ENCODE measurements at places on chromosomes 6 and 20. TPM values are rescaled to one million over a fixed set of nuclear protein-coding genes. Genes with fewer than 3 reads are reported as not detected.

Gene HLA-DQA1
- 12.1 TPM for total RNA-seq

Gene TGM3
- not detected for total RNA-seq

Gene OR2H1
- total RNA-seq, result not detected

Gene MUC22
- not detected for total RNA-seq

Gene SRF
- 49.4 TPM for total RNA-seq

Gene CCN5
- total RNA-seq, result not detected

Gene SALL4
- total RNA-seq, result not detected

DNA sequence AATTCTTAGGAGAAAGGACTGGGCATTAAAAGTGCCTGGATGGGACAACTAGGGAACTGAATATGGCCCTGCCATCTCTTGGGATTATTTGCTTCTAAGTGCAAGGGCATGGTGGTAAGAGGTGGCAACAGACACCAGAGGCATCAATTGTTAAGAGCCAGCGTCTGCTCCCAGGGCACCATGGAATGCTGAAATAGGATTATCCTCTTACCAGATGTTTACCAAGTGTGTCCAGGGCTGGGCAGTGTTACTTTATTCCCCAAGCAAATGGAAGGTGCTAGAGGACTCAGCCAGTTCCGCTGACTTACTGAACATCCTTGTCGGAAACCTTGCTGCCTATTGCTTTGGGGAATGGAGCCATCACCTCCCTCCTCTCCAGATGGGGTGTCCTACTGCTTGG is 273.6 kb upstream of the SUPT3H start:
- H3K4me1 ChIP-seq, result peaks cover 7% of the 10 kb centered on the region
- no peak overlapping the region for H3K4me3 ChIP-seq
- no peak for DNase-seq
- H3K36me3 ChIP-seq, result no peaks in the 10 kb centered on the region
- no peaks in the 10 kb centered on the region for H3K27me3 ChIP-seq

DNA sequence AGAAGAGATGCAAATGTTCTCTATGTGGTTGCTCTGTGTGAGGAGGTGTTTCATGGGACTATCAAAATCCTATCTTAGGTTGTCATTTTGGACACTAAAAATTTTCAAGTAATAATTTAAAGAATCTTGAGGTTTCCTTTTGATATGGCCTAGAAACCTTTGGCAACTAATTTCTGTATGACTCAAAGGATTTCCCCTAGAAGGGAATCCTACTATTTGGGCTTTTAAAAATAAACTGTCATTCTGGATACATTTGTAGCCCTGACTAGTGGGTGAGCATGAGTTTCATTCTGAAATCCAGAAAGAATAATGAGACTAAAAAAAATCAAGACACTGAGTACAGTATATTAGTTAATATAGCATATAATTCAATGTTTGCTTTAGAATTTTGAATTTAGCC is 25.5 kb upstream of the RAB23 start:
- no peak for DNase-seq
- H3K4me3 ChIP-seq, result no peak overlapping the region
- H3K27ac ChIP-seq, result no peak overlapping the region

DNA sequence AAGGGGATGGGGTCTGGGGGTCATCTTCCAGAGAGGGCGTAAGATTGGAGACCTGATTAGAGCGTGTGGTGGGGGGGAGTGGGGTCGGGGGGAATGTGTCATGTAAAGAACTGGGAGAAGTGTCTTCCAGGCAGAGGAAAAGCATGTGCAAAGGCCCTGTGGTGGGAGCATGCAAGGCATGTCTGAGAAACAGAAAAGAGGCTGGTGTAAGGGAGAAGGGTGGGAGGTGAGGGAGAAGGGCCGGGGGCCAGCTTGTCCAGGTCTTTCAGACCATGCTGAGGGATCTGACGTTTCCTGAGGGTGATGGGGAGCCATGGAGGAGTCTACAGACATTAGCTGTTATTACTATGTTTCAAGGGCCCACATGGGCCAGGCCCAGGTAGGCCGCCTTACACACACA is 30.4 kb upstream of the FKBP1A start:
- no peak for DNase-seq
- no peaks in the 10 kb centered on the region for H3K27me3 ChIP-seq
- no peak overlapping the region for H3K4me3 ChIP-seq

DNA sequence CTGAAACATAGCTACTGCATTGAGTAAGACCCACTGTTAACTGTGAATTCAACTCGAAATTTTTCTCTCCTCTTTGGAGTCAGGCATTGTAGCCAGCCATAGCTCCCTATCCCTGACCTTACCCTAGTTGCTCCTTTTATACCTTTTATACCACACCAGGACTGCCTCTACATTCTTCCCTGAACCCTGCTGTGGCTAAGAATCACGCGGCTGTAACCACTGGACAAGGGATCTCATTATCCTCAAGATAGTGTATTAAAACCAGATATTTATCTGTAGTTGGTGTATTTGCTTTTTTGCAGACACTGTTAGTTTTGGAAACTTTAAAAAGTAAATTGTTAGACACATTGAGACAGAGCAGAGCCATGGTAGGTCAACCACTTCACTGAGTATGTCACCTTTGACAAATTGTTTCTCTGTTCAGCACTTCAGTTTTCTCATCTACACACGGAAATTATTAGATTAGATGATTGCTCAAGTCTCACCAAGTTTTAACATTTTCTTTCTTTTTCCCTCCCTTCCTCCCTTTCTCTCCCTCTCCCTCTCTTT is 171.9 kb upstream of the PRND start:
- H3K27ac ChIP-seq, result no peak overlapping the region
- H3K27me3 ChIP-seq, result no peaks in the 10 kb centered on the region
- no peak overlapping the region for H3K4me3 ChIP-seq
- no peaks in the 10 kb centered on the region for H3K36me3 ChIP-seq
- no peak for DNase-seq

GRCh38 chr6:43806758-43807227 is 36.8 kb downstream of the VEGFA start:
- no peak overlapping the region for H3K27ac ChIP-seq
- H3K4me3 ChIP-seq, result no peak overlapping the region

DNA sequence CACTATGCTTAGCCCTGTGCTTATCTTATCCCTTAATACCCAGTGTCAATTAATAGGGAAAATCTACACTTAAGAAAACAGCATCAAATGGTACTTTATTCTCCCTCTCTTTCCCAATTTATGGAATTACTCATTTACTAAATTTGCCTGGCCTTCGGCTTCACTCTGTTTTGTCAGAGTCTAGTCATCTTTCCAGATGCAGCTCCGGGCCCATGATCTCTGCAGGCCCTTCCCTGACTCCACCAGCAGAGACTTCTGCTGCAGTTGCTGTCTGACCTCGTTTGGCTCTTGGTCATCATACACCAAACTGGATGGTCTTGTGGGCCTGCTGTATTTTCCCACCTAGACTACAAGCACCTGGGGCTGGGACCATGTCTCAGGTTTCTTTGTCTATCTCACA is 27.4 kb downstream of the MRS2 start:
- H3K4me3 ChIP-seq, result no peak overlapping the region
- H3K27ac ChIP-seq, result no peak overlapping the region
- no peaks in the 10 kb centered on the region for H3K4me1 ChIP-seq
- H3K27me3 ChIP-seq, result no peaks in the 10 kb centered on the region
- DNase-seq, result no peak
- H3K36me3 ChIP-seq, result no peaks in the 10 kb centered on the region

DNA sequence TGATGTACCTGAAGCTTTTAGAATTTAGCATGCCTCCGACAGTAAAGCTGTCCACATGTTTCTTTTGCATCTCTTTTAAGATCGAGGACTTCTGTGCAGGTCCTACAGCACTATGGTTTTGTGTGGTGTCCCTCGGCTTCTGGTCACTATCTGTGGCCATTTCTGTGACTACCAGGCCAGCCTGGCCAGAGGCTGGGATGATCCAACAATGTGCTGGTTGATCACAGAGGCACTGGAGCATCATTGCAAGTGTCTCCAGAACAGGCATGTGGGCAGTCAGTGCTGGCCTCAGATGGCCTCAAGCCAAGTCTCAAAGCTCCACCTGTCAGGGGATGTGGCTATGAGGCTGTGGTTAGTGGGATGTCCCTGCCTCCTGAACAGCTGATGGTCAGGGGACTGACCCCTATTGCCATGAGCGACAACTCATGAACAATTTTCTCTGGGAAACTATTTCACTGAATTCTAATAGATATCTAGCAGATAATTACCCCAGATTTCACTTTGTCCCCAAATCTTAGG is 136.6 kb downstream of the SYNDIG1 start:
- H3K4me3 ChIP-seq, result no peak overlapping the region
- no peak for DNase-seq
- no peaks in the 10 kb centered on the region for H3K4me1 ChIP-seq
- H3K27ac ChIP-seq, result no peak overlapping the region
- H3K27me3 ChIP-seq, result no peaks in the 10 kb centered on the region

DNA sequence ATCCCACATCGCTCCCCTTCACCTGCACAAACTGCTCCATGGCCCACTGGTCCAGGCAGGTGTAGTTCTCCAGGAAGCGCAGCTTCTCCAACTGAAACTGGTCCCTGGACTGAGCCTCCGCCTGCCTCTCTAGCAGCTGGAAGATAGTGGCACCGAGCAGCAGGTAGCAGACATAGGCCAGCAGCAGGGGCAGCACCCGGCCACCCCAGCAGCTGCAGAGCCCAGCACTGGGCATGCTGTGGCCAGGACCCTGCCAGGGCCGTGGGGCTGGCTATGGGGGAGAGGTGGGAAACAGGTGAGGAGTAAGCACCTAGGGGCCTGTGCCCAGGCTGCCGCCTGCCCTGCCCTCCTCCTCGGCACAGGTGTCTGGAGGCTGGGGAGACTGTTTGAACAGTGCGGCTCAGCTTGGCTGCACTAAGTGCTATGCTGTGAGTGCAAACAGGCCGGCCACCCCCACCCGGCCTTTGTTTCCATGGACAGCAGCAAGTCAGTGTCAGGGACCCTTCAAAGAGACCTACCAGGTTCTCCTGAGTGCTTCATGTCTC is at the start of gene KCNK16:
TSS of gene KCNK16 (minus strand) at position 397 of the 545 bp plus-strand sequence. CDS start at position 235, 162 bp downstream.
- no peaks in the 10 kb centered on the region for H3K36me3 ChIP-seq
- H3K4me1 ChIP-seq, result no peaks in the 10 kb centered on the region
- H3K27me3 ChIP-seq, result no peaks in the 10 kb centered on the region
- no peak within 1 kb of the TSS for H3K27ac ChIP-seq

DNA sequence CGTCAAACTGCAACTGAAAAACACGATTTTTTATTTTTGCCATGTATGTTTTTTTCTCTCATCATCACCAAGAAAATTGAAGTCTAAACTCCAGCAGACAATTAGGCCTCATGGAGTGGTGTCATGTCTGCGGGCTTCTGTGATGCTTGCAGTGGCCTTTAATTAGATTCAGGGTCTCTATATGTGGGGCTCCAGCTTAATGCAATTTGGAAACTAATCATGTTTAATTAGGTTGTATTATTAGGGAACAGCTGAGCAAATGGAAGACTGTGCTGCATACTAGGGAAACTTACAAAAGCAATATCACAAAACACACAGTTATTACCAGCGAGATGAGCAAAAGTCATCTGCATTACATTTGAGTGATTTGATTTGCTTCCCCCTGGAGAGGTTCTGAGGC is 132.9 kb upstream of the PMEPA1 start:
- no peak for DNase-seq
- H3K4me1 ChIP-seq, result no peaks in the 10 kb centered on the region
- no peaks in the 10 kb centered on the region for H3K27me3 ChIP-seq
- no peak overlapping the region for H3K27ac ChIP-seq
- no peaks in the 10 kb centered on the region for H3K36me3 ChIP-seq
- H3K4me3 ChIP-seq, result no peak overlapping the region

DNA sequence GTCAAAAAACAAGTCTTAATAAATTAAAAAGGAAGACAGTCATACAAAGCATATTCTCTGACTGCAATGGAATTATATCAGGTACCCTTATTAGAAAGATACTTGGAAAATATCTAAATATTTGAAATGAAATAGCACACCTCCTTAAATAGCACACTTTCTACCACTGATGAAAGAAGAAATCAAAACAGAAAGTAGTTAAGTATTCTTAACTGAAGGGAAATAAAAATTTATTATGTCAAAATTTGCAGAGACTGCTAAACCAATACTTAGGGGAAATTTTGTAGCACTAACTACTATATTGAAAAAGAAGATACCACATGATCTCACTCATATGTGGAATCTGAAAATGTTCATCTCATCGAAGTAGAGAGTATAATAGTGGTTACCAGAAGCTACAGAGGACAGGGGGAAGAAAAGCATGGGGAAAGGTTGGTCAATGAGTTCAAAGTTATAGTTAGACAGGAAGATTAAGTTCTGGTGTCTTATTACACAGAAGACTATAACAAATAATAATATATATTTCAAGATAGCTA is 112.2 kb downstream of the ASCC3 start:
- no peaks in the 10 kb centered on the region for H3K4me1 ChIP-seq
- H3K36me3 ChIP-seq, result peaks cover 5% of the 10 kb centered on the region

GRCh38 chr6:1579096-1579495 is 30.6 kb upstream of the FOXC1 start:
- H3K27me3 ChIP-seq, result no peaks in the 10 kb centered on the region
- no peak overlapping the region for H3K4me3 ChIP-seq
- H3K4me1 ChIP-seq, result no peaks in the 10 kb centered on the region
- DNase-seq, result no peak

DNA sequence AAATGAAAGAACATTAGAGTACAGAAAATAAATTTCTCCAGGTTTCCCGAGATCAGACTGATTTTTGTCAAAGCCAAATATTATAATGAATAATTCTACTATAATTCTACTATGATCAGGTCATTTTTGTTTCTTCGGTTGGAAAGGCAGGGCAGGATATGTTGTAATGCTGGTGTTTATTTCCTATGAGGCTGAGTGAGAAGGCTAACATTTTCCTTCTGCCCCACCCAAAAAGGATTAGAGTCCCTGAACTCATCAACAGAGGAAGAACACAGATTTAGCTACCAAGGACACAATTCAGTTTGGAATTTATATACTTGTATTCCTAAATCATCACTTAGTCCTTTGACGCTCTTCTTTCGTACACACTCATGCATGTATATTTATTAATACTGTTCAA is 318.9 kb downstream of the SYNE1 start:
- H3K4me1 ChIP-seq, result no peaks in the 10 kb centered on the region
- peaks cover 8% of the 10 kb centered on the region for H3K36me3 ChIP-seq
- no peak overlapping the region for H3K4me3 ChIP-seq
- H3K27me3 ChIP-seq, result no peaks in the 10 kb centered on the region

GRCh38 chr6:103183831-103184411 is 1675.8 kb downstream of the HACE1 start:
- H3K4me3 ChIP-seq, result no peak overlapping the region
- no peaks in the 10 kb centered on the region for H3K27me3 ChIP-seq
- H3K36me3 ChIP-seq, result no peaks in the 10 kb centered on the region
- H3K4me1 ChIP-seq, result no peaks in the 10 kb centered on the region

- H3K36me3 ChIP-seq, result peaks cover 38% of the 10 kb centered on the region
- H3K27me3 ChIP-seq, result no peaks in the 10 kb centered on the region
- no peak for DNase-seq
- no peaks in the 10 kb centered on the region for H3K4me1 ChIP-seq
These were observed 55.9 kb downstream of the BCAS4 start for GRCh38 chr20:50850721-50851286.

GRCh38 chr6:1215023-1215422 is 96.9 kb upstream of the FOXQ1 start:
- no peaks in the 10 kb centered on the region for H3K27me3 ChIP-seq
- H3K36me3 ChIP-seq, result no peaks in the 10 kb centered on the region
- no peak for DNase-seq
- no peak overlapping the region for H3K27ac ChIP-seq

- H3K4me1 ChIP-seq, result no peaks in the 10 kb centered on the region
- no peak overlapping the region for H3K4me3 ChIP-seq
- no peak overlapping the region for H3K27ac ChIP-seq
- no peaks in the 10 kb centered on the region for H3K27me3 ChIP-seq
- no peak for DNase-seq
These were observed 35.4 kb upstream of the PHACTR2 start for GRCh38 chr6:143642403-143642802.

- no peak overlapping the region for H3K27ac ChIP-seq
- no peak for DNase-seq
- no peak overlapping the region for H3K4me3 ChIP-seq
- H3K4me1 ChIP-seq, result no peaks in the 10 kb centered on the region
These were observed 434.1 kb downstream of the RFPL4B start for GRCh38 chr6:112781241-112781640.

Data from naive thymus-derived CD4-positive, alpha-beta T cell (primary cell).